Aorta (tissue), 5 donors: ENCODE measurements at places on chromosomes 7 and 10. TPM values are rescaled to one million over a fixed set of nuclear protein-coding genes. Genes with fewer than 3 reads are reported as not detected.

ELFN1 gene
- not detected for polyA plus RNA-seq

MGAM2 gene
- polyA plus RNA-seq = 1.4 TPM

TUBAL3 gene
- polyA plus RNA-seq = 10.6 TPM

CDHR1 gene
- not detected for polyA plus RNA-seq

CTBP2 gene
- 51.9 TPM for polyA plus RNA-seq

ANXA8L1 gene
- not detected for polyA plus RNA-seq

MINDY4 gene
- 26.1 TPM for polyA plus RNA-seq

GLCCI1 gene
- 7.5 TPM for polyA plus RNA-seq

RAB19 gene
- not detected for polyA plus RNA-seq

C10orf53 gene
- not detected for polyA plus RNA-seq

ITGA8 gene
- polyA plus RNA-seq = 336 TPM

GHITM gene
- 195 TPM for polyA plus RNA-seq

DNA sequence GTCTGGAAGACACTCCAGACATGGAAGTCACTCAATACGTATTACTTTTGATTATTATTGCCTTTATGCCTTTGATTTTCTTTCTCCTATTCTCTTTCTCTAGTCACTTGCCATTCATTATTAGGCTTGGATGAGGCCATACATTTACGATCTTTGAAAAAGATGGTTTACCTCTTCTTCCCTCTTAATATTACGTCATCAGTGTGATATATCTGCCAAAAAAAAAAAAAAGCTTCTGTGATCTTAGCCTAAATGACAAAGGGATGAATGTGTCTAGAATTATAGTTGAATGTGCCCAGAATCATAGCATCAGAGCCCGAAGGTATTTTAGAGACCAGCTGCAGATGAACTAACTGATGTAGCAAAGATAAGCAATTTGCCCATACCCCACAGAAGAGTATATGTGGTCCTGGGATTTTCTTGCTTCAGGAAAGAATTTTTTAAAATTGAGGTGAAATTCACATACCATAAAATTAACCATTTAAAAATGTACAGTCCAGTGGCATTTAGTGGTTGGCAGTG, 73.9 kb downstream of the HHEX start:
- H3K4me1 ChIP-seq = peaks cover 3% of the 10 kb centered on the region
- H3K36me3 ChIP-seq = no peaks in the 10 kb centered on the region
- no peak overlapping the region for H3K27ac ChIP-seq
- no peaks in the 10 kb centered on the region for H3K27me3 ChIP-seq

- no peaks in the 10 kb centered on the region for H3K36me3 ChIP-seq
- H3K4me3 ChIP-seq = no peak overlapping the region
- no peaks in the 10 kb centered on the region for H3K4me1 ChIP-seq
- no peak overlapping the region for H3K27ac ChIP-seq
- H3K27me3 ChIP-seq = no peaks in the 10 kb centered on the region
Observed at GRCh38 chr7:139960157-139960556, 102.6 kb downstream of the PARP12 start.

DNA sequence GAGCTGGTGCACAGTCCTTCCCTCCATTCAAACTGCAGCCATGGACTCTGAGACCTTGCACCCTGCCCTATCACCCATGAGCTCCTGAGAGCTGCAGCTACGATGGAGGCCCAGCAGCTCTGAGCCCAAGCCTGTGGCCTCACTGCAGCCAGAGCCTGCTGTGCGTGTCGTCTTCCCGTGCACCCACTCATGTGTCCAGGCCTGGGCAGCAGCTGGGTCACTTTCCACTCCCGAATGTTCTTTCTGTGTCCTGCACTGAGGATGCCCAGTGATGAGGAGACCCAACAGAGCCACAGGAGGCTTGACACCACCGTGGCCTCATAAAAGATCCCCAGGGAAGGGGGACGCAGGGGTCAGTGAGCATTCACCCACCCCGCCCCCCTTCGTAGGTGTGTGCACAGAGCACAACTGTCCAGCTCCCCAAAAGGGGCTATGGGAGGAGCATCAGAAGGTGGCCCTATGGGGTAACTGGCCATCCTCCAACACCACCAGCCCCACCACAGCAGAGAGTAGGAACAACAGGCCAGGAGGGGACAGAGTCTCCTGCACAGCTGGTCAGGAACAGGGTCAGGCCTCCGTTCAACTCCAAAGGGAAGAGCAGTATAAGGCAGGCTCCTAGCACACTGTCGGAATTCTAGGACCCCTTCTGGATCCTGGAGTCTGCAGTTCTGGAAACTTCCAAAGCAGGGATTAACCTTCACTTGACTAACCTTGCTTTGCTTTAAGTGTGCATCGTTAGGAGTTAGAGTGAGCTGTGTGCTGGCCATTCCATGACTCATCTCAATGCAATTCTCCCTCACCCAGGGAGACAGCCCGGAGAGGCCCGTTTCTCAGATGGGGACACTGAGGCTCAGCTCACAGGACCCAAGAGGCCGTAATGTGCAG, 52.6 kb downstream of the RASGEF1A start:
- no peak overlapping the region for H3K4me3 ChIP-seq
- peak; percentile 35 for DNase-seq
- H3K4me1 ChIP-seq = no peaks in the 10 kb centered on the region
- no peaks in the 10 kb centered on the region for H3K36me3 ChIP-seq
- no peak overlapping the region for H3K27ac ChIP-seq

DNA sequence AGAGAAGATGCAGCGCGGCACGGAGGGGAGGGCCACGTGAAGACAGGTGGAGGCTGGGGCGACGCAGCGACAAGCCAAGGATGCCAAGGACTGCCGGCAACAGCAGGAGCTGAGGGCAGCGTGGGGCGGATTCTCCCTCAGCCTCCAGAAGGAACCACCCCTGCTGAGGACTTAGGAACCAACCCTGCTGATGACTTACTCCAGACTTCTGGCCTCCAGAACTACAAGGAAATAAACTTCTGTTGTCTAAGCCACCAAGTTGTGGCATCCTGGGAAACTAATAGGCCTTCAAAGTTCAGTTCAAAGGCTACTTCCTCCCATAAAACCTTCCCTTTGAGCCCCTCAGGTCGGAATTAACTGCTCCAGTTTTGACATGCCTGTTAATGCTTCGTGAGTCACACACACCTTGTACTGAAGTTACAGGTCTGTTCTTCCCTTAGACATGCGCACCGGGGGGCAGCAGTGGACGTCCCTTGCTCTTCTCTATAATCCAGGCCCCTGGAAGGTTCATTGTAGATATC, 88.4 kb upstream of the RHEB start:
- H3K36me3 ChIP-seq = no peaks in the 10 kb centered on the region
- no peak overlapping the region for H3K4me3 ChIP-seq
- H3K27me3 ChIP-seq = no peaks in the 10 kb centered on the region
- DNase-seq = no peak
- peaks cover 2% of the 10 kb centered on the region for H3K4me1 ChIP-seq

- no peak overlapping the region for H3K4me3 ChIP-seq
- H3K27ac ChIP-seq = no peak overlapping the region
- H3K36me3 ChIP-seq = peaks cover 12% of the 10 kb centered on the region
Observed at GRCh38 chr7:130037703-130038102, 13.5 kb downstream of the ZC3HC1 start.

DNA sequence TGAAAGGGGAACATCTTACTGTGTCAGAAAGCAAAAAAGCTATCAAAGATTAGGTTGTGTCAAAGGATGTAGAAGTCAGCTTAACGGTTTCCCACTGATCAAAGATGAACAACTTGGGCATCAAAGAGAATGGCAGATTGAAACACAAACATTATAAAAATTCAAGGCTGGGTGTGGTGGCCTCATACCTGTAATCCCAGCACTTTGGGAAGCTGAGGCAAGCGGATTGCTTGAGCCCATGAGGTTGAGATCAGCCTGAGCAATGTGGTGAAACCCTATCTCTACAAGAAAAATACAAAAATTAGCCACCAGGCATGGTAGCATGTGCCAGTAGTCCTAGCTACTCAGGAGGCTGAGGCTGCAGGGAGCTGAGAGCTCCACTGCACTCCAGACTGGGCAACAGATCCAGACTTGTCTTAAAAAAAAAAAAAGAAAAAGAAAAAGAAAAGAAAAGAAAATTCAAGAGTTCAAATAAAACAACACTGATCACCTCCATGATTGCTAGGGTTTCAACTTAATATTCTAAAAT, 34.5 kb downstream of the RTKN2 start:
- H3K27ac ChIP-seq = no peak overlapping the region
- no peaks in the 10 kb centered on the region for H3K36me3 ChIP-seq
- peaks cover 2% of the 10 kb centered on the region for H3K4me1 ChIP-seq
- no peak overlapping the region for H3K4me3 ChIP-seq
- DNase-seq = no peak

DNA sequence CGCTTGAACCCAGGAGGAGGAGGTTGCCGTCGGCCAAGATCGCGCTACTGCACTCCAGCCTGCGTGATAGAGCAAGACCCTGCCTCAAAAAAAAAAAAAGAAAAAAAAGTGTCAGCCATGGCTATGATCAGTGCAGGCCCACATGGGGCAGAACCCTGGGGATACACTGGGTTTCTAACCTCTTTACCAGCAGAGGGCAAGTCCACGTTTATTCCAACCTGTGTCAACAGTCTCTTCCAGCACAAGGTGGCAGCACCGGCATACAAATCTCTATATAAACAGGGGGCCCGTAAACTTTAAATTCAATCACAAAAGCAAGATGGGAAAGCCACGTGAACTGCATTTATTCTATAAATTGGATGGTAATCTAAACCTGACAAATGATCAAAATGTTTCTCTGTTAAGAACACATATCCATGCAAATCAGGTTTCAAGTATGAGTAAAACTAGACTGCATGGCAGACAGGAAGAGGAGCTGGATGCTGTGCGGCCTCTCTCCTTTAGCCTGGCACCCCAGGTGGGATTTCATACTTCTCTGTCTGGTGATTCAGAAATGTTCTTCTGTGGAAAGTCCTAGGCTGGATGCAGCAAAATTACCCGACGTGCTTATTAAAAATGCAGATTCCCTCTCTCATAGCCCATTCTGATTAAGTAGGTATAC, 60.0 kb upstream of the STEAP1B start:
- H3K4me3 ChIP-seq = no peak overlapping the region
- no peak overlapping the region for H3K27ac ChIP-seq
- peak; percentile 78 for DNase-seq
- H3K36me3 ChIP-seq = no peaks in the 10 kb centered on the region
- peaks cover 5% of the 10 kb centered on the region for H3K4me1 ChIP-seq
- no peaks in the 10 kb centered on the region for H3K27me3 ChIP-seq

DNA sequence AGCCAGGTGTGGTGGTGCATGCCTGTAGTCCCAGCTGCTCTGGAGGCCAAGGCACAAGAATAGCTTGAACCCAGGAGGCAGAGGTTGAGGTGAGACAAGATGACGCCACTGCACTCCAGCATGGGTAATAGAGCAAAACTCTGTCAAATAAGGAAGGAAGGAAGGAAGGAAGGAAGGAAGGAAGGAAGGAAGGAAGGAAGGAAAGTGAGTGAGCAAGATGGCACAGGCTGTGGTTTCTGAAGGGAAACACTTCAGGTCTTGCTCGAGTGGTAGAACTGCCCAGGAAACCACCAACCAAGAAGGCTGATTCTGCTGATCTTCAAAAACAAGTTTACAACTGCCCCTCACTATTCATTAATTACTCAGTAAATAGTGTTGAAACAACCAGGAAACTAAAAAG, 45.2 kb downstream of the EZH2 start:
- no peaks in the 10 kb centered on the region for H3K27me3 ChIP-seq
- H3K27ac ChIP-seq = no peak overlapping the region
- no peaks in the 10 kb centered on the region for H3K4me1 ChIP-seq
- no peak for DNase-seq
- H3K4me3 ChIP-seq = no peak overlapping the region
- no peaks in the 10 kb centered on the region for H3K36me3 ChIP-seq

- no peaks in the 10 kb centered on the region for H3K27me3 ChIP-seq
- no peak overlapping the region for H3K4me3 ChIP-seq
- no peak overlapping the region for H3K27ac ChIP-seq
- H3K36me3 ChIP-seq = no peaks in the 10 kb centered on the region
- DNase-seq = no peak
Observed at GRCh38 chr10:52558090-52558489, 214.5 kb downstream of the MBL2 start.

DNA sequence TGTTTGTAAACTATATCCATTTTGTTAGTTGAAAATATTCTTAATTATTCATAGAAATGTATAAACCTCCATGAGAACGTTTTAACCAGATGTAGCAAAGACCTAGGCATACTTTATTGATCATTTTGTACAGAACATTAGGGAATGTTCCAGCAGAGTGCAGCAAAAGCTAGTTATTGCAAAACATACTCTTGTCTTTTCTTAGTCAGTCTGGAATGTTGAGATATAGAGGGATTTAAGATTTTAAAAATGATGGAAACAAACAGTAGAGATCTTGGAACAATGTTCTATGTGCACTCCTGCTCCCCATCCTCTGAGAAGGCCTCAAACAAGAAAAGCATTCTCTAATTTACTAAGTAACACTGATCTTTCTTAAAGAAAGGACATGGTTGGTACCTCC, 292.1 kb downstream of the BBS9 start:
- no peaks in the 10 kb centered on the region for H3K36me3 ChIP-seq
- no peak overlapping the region for H3K27ac ChIP-seq
- H3K4me1 ChIP-seq = no peaks in the 10 kb centered on the region
- H3K4me3 ChIP-seq = no peak overlapping the region
- no peaks in the 10 kb centered on the region for H3K27me3 ChIP-seq
- DNase-seq = no peak

- H3K4me1 ChIP-seq = no peaks in the 10 kb centered on the region
- no peak overlapping the region for H3K27ac ChIP-seq
- H3K27me3 ChIP-seq = no peaks in the 10 kb centered on the region
- H3K4me3 ChIP-seq = no peak overlapping the region
- no peaks in the 10 kb centered on the region for H3K36me3 ChIP-seq
Observed at GRCh38 chr10:116878123-116878522, 28.8 kb downstream of the ENO4 start.

GRCh38 chr10:99443500-99443899, 13.1 kb upstream of the GOT1 start:
- H3K4me3 ChIP-seq = no peak overlapping the region
- H3K36me3 ChIP-seq = no peaks in the 10 kb centered on the region
- H3K4me1 ChIP-seq = no peaks in the 10 kb centered on the region
- no peaks in the 10 kb centered on the region for H3K27me3 ChIP-seq

- no peaks in the 10 kb centered on the region for H3K27me3 ChIP-seq
- DNase-seq = no peak
Observed at GRCh38 chr10:127903789-127904188, 3.1 kb upstream of the PTPRE start.

DNA sequence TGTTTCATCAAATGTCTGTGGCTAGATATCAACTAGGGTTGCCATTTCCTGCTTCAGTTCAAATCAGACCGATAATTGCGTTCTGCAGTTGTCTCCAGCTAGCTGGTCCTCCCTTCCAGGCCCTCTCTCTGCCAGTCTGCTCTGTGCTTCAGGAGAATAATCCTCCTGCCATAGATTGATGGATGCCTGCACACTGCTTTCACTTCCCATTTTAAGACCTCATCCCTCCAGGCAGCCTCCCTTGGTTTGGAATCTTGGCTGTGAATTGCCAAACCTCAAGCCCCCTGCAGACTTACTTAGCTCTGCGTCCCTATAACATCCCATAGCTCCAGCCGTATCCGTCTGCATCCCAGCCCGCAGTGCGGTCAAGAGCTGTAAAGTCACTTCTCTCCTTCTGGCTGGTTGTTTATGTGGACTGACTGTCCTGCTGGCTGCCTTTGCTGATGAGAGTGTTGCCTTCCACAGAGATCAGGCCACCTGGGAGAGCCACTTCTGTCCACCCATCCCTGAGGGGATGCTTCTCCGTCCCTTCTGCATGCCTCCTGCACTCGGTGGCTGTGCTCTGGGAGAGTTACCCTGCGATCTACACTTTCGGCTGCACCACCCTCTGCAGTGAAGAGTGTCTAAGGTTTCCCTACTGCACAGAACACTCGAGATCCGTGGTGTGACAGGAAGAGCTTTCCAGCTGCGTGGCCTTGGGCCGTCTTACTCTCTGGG, 22.4 kb upstream of the KLF6 start:
- no peak overlapping the region for H3K4me3 ChIP-seq
- DNase-seq = no peak
- no peaks in the 10 kb centered on the region for H3K27me3 ChIP-seq
- H3K4me1 ChIP-seq = peaks cover 4% of the 10 kb centered on the region
- no peaks in the 10 kb centered on the region for H3K36me3 ChIP-seq

GRCh38 chr7:107224374-107225223, 55.8 kb downstream of the HBP1 start:
- H3K27ac ChIP-seq = peak overlapping the region; percentile 81
- no peak for DNase-seq
- no peaks in the 10 kb centered on the region for H3K4me1 ChIP-seq
